Inflammatory macrophage treated with lipopolysaccharide for 1 hour (primary cell): ENCODE measurements at places on chromosomes 3 and 15.

GRCh38 chr15:72281713-72282112 lies 9.4 kb upstream of the PARP6 start:
- DNase-seq: no peak

GRCh38 chr3:48473617-48473952 lies 27.0 kb downstream of the ATRIP start:
- DNase-seq: no peak

DNA sequence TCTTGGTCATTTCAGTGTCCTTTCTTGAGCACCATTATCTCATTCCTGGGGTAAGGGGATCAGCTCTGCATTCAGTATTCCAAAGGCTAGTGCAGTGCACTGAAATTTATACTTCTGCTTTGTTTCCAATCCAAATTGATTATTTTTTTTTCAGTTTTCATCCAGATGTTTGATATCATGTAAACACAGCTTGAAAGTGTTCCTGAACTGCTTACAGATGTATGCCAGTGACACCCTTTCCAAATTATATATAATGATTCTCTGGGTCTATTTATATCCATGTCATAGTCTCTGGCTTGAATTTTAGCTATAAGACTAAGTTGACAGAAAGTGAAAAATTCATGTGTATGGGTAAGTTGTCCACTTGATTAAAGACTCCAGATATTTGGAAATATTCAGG lies 11.8 kb upstream of the TNFAIP8L3 start:
- no peak for DNase-seq

- peak; percentile 58 for DNase-seq
These were observed 267.1 kb downstream of the RPLP1 start for GRCh38 chr15:69719527-69720240.

GRCh38 chr3:102179326-102180177 lies 255.3 kb upstream of the ZPLD1 start:
- DNase-seq: no peak

DNA sequence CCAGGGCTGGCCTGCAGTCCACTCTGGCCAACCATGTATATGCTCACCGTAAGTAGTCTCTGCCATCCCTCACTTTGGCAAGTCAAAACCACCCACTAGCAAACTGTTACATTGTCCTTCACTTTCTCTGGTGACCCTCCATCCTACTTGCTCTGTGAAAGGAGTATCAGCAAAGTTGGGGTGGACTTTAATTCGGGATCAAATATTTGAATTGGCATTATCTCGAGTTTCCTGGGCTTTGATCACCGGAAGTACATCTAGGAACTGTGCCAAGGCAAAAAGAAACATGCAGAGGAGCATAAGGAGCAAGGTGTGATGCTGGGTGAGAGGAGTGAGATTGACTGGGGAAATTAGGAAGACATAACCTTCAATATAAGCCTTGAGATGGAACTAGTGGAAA lies 188.9 kb upstream of the P2RY1 start:
- DNase-seq: no peak

- DNase-seq: peak; percentile 14
These were observed 13.3 kb upstream of the PPP1R2 start for GRCh38 chr3:195556390-195556789.

- no peak for DNase-seq
These were observed 24.1 kb downstream of the WDR48 start for GRCh38 chr3:39075910-39076309.
